ENCODE measurements at places on chromosomes 13 and 19.

GRCh38 chr13:111177081-111177711 is 62.1 kb downstream of the ARHGEF7 start:
- DNase-seq = no peak

DNA sequence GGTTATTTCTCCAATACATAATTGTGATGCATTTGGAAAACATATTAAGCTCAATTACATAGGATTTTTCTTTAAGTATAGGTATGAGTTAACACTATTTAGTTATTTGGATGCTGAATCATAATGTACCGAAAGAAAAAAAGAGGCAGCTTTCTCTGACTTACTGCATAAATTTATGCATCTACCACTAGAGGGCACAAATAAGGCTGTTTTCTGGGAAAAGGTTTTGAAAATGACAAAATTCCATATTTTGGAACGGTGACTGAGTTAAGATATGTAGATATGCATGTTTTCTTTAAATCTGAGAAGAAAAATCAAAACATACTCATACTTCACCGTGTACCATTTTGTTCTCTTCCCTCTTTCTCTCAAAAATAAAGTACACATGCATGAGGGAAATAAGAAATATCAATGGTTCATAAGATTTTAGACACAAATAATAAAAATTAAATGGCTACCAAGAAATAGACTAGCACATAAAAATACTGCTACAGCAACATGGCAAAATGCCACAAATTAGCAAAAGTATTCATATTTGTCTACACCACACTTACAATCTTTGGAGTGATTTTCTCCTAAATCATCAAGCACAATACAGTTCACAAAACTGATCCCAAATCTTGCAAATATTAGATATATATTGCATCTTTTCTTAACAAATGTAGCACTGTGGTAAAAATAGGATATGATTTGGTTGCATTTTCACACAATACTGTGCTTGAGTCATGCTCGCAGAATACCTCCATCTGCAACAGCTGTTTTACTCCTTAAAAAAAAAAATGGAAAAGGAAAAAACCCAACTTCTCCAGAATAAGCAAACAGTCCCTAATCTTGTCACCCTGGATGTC is 260.0 kb downstream of the FGF14 start:
- no peak for DNase-seq

DNA sequence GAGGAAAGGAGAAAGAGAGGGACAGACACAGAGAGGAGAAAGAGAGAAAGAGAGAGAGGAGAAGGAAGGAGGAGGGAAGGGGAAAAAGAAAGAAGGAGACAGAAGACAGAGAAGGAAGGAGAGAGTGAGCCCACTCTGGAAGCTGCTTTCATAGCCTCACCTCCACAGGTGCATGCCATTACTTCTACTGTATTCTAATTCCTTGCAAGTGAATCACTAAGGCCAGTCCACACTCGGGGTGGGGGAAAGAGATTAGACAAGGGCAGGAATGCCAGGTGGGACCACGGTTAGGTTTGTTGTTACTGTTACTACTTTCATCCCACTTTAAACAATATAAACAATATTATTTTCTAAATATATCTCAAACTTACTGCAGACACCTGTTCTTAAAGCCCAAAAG is 684.5 kb upstream of the ARGLU1 start:
- no peak for DNase-seq

DNA sequence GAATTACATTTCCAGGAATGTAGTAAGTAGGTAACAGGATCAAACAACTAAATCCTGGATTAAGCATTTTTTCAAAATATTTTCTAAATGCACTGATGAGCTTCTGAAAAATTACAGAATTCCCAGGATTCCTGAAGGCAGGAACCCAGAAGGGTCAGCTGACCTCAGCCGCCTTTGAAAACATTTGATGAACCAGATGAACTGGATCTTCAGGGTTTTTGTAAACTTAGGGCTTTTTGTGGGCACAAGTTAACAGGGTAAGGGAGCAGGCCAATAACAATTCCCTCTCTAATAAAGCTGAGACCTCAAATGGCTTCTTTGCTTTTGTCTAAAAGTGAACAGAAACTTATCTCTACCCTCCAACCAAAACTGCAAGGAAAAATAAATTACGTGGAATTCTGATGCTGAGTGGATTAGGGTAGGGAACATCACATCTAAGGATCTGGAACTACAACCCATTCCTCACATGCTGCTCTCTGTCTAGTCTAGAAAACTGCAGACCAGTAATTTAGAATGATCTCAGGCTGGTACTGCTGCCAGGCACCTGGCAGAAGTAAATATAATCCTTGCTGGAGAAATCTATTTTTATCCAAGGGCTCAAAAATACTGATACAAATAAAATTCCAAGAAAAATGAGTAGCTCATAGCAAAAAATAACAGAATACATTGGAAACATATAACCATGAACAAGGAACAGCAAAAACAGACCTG is 48.2 kb upstream of the N4BP2L1 start:
- no peak for DNase-seq

DNA sequence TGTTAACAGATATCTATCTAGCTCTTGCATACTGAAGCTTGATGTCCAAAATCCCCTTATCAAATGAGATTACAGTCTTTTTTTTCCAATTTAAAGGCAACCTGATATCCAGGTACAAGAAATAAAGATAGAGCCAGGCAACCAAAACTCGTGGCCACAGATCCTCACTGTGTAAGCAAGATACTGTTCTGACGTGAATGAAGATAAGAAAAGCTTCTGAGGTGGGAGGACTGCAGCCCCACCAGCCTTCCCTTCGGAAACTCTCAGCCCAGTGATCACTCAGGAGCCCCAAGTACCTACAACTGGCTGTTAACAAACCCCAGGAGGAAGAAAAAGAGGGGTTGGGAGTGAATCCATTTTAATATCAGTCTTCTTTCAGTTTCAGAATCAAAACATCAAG is 191.6 kb downstream of the EFNB2 start:
- no peak for DNase-seq

DNA sequence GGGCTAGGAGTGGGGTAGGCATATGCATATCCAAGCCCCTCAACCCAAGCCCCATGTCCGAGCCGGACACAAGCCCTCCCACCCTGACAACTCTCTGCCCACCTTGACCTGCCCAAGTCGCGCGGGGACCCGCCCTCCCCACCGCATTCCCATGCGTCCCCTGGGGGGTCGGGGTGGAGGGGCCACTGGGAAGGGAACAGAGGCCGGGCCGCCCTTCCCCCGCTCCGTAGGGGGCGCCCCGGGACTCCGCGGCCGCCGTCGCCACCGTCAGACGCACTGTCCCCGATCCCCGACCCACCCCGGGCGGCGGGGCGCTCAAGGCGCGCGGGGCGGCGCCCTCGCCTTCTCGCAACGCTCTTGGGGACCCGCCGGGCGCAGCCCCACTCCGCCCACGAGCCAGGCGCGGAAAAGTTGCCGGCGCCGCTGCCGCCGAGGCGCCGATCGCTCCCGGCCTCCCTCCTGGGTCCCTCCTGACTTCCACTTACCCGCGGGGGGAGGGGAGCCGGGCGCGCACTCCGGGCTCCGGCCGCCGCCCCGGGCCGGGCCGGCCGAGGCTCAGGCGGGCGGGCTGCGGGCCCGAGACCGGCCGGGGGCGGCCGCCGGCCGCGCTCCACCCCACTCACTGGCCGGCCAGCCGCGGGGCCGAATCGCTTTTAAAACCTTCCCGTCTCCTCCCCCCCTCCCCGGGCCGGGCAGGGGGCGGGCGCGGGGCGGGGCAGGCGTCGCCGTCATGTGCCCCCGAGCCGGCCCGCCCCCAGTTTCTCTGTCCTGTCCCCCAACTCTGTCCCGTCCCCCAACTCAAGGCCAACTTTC is 34.4 kb upstream of the NANOS3 start:
- no peak for DNase-seq

DNA sequence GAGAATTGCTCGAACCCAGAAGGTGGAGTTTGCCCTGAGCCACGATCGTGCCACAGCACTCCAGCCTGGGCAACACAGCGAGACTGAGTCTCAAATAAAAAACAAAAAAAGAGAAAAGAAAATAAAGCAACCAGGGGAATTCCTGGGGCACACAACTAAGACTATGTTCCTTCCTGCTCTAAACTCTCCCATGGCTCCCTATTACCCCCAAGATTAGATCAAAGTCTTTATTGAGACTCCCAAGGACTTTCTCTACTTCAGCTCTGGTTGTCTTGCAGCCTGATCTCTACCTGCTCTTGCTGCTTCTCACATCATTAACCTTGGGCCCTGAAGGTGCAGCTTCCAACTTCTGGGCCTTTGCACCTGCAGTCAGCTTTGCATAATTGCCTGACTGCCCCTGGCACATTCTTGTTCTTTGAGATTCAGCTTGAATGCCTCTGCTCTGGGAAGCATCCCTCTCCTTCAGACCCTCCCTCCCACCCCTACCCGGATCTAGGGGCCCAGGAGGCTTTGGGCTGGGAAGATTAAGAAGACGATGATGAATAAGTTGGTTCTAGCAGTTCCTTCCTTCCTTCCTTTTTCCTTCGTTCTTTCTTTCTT is 16.8 kb upstream of the CERS4 start:
- DNase-seq = no peak

- no peak for DNase-seq
Measured at GRCh38 chr13:21898945-21899344, 228.1 kb downstream of the FGF9 start.

GRCh38 chr13:75326173-75327134 is 155.5 kb downstream of the TBC1D4 start:
- no peak for DNase-seq
